Naive thymus-derived CD8-positive, alpha-beta T cell (primary cell): ENCODE measurements at places on chromosomes 5 and 9. TPM values are rescaled to one million over a fixed set of nuclear protein-coding genes. Genes with fewer than 3 reads are reported as not detected.

The FOXI1 gene
- not detected for total RNA-seq

The TERT gene
- not detected for total RNA-seq

The BTNL3 gene
- total RNA-seq, result not detected

The ASPN gene
- total RNA-seq, result not detected

The IL6ST gene
- total RNA-seq, result 131 TPM

The DMRTA1 gene
- not detected for total RNA-seq

The PCDHGA7 gene
- total RNA-seq, result 0.42 TPM

The ANKDD1B gene
- total RNA-seq, result 0.49 TPM

The IL9 gene
- not detected for total RNA-seq

The GAS1 gene
- total RNA-seq, result 0.29 TPM

The PCDHGA6 gene
- 0.60 TPM for total RNA-seq

The FGF10 gene
- not detected for total RNA-seq

The ITK gene
- total RNA-seq, result 490 TPM

The ARSB gene
- 4.6 TPM for total RNA-seq

The SLC46A2 gene
- total RNA-seq, result not detected

The PLK2 gene
- total RNA-seq, result 8.8 TPM

The NINJ1 gene
- 33.8 TPM for total RNA-seq

The TAF1L gene
- total RNA-seq, result 0.05 TPM

The SLC6A19 gene
- not detected for total RNA-seq

The TMEM252 gene
- total RNA-seq, result not detected

The SETD9 gene
- total RNA-seq, result 11.7 TPM

The STK32A gene
- total RNA-seq, result not detected

The TMC1 gene
- total RNA-seq, result not detected

The SLC34A1 gene
- total RNA-seq, result 0.25 TPM

The PRUNE2 gene
- not detected for total RNA-seq

The IFNW1 gene
- not detected for total RNA-seq

The ARHGEF39 gene
- total RNA-seq, result 0.29 TPM

The GABRA1 gene
- total RNA-seq, result not detected

The C8G gene
- not detected for total RNA-seq

The PPP1R26 gene
- 0.22 TPM for total RNA-seq

The ADAMTS2 gene
- total RNA-seq, result not detected

The TMOD1 gene
- 0.96 TPM for total RNA-seq

The APBB3 gene
- 77.5 TPM for total RNA-seq

The CNTNAP3 gene
- total RNA-seq, result not detected

The ASS1 gene
- not detected for total RNA-seq

The TAS2R1 gene
- not detected for total RNA-seq

The CDHR2 gene
- total RNA-seq, result 4.8 TPM

The FSD1L gene
- 0.63 TPM for total RNA-seq

The TBC1D2 gene
- 6.3 TPM for total RNA-seq

The FREM1 gene
- not detected for total RNA-seq

The UBTD2 gene
- total RNA-seq, result 6.1 TPM

The NMUR2 gene
- total RNA-seq, result not detected

The TLR4 gene
- total RNA-seq, result 0.52 TPM

The GPR21 gene
- 0.91 TPM for total RNA-seq

The IL3 gene
- not detected for total RNA-seq

The FCN2 gene
- not detected for total RNA-seq

The TIGD6 gene
- total RNA-seq, result 6.3 TPM

The SPATA6L gene
- total RNA-seq, result 5.8 TPM

The LRRTM2 gene
- total RNA-seq, result not detected

The SLC1A3 gene
- not detected for total RNA-seq

The NR5A1 gene
- not detected for total RNA-seq

The CARD9 gene
- 0.85 TPM for total RNA-seq

The IL5 gene
- total RNA-seq, result not detected
